ENCODE measurements at places on chromosomes 2 and 18.

DNA sequence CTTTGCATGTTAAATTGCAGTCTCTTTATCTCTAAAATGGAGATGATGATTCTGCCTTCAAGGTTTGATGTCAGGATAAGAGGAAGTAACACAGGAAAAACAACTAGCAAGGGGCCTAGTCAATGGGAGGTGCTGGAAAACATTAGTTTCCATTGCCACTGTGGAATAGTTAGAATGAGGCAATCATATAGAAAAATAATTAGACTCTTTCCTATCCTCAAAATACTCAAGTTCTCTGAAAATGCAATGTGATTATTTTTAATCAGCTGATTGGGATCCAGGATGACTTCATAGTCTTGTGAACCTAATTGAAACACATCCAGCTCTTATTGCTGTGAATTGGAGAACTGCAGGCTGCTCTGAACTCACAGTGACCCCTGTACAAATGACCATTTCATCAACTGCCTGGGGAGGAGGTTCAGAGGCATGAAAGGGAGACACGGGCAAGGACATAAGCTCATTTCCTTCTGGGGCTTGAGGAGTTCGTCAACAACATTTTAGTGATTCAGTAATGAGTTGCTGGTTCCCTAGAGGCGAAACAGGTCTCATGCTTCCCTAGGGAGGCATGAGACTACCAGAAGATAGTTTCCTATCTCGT is 422.5 kb downstream of the LPIN1 start:
- no peak for DNase-seq

DNA sequence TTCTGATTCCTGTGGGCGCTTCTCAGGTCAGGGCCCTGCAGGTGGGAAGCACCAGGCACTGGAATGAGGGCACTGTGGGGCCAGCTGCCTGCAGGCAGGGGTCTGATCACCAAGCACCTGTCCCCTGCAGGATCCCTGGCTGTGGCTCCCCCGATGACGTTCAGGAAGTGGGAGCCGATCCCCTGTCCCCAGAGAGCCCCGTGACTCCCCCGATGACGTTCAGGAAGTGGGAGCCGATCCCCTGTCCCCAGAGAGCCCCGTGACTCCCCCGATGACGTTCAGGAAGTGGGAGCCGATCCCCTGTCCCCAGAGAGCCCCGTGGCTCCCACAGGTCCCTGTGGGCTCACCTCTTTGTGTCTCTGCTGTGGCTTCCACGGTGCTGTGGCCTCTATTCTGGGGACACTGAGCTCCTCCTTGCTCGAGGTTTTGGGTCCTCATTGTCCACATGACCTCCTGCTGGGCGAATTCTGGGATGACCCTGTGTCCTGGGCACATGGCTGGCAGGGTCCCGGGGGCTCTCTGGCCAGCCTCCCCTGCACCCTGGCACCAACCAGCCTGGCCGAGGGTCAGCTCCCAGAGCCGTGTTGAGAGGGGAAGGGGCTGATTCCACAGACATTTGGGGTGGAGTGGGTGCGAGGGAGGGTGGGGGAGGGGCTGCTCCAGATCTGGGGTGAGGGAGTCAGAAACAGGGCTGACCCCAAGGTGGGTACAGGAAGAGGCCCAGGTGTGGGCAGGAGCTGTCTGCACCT is 4.8 kb downstream of the NEU4 start:
- no peak for DNase-seq

DNA sequence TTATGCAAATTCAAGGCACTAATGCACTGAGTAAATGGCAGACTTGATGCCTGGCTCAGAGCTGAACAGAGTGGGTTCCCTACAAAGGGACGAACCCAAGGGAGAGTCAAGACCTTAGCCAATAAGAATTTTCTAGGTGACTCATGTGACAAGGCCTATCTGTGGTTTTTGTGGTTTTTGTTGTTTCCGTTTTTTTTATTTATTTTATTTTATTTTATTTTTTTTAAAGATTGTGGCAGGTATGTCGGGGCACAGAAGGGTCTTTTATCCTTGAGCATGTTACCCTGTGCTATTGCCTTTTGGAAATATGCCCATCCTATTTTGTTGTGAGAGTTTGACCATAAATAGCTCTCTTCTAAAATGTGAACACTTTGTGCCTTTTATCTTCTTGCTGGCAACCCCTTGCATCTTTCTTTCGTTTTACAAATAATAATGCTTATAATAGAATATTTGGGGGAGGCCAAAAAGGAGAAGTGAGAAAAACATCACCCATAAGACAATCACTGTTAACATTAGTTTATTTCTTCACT is 113.4 kb upstream of the AQP4 start:
- no peak for DNase-seq

GRCh38 chr2:63738019-63738418 is 103.7 kb upstream of the UGP2 start:
- DNase-seq = peak; percentile 56

GRCh38 chr2:108547606-108548005 is 13.3 kb downstream of the LIMS1 start:
- no peak for DNase-seq
